ENCODE measurements at places on chromosomes 6 and 20.

- peaks cover 71% of the 10 kb centered on the region for H3K27me3 ChIP-seq
- H3K4me3 ChIP-seq = no peak overlapping the region
- no peaks in the 10 kb centered on the region for H3K36me3 ChIP-seq
- H3K27ac ChIP-seq = no peak overlapping the region
Measured at GRCh38 chr6:169241688-169242350, 11.8 kb downstream of the THBS2 start.

DNA sequence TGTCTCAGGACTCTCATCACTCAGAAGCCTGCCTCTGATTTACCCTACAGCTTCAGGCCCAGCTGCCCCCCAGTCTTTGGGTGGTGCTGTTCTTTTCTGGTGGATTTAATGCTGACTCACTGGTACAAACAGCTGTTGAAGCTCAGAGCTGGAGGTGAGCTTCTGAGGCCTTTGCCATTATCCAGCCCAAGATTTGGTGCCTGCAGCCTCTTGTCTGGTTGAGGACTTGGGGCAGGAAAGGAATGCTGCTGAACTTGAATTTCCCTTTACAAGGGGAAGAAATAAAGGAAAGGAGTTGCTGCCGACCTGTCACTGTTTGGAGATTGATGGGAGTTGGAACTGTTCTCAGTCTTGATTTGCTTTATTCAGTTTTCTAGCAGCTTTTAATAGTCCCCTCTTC, 19.8 kb downstream of the ABCF1 start:
- DNase-seq = peak; percentile 98
- H3K27me3 ChIP-seq = no peaks in the 10 kb centered on the region
- no peak overlapping the region for H3K4me3 ChIP-seq
- peaks cover 40% of the 10 kb centered on the region for H3K36me3 ChIP-seq
- peaks cover 47% of the 10 kb centered on the region for H3K4me1 ChIP-seq

- no peak overlapping the region for H3K27ac ChIP-seq
- no peak overlapping the region for H3K4me3 ChIP-seq
- no peak for DNase-seq
- no peaks in the 10 kb centered on the region for H3K27me3 ChIP-seq
- peaks cover 8% of the 10 kb centered on the region for H3K4me1 ChIP-seq
- H3K36me3 ChIP-seq = peaks cover 65% of the 10 kb centered on the region
Measured at GRCh38 chr20:49653925-49654434, 59.7 kb downstream of the B4GALT5 start.

- peak; percentile 82 for DNase-seq
- H3K4me1 ChIP-seq = peaks cover 18% of the 10 kb centered on the region
- H3K36me3 ChIP-seq = no peaks in the 10 kb centered on the region
- no peaks in the 10 kb centered on the region for H3K27me3 ChIP-seq
- H3K4me3 ChIP-seq = no peak overlapping the region
Measured at GRCh38 chr6:54801669-54802068, 44.9 kb upstream of the FAM83B start.

- no peak overlapping the region for H3K4me3 ChIP-seq
- peaks cover 19% of the 10 kb centered on the region for H3K4me1 ChIP-seq
- peaks cover 20% of the 10 kb centered on the region for H3K36me3 ChIP-seq
- no peak overlapping the region for H3K27ac ChIP-seq
Measured at GRCh38 chr20:63705232-63706026, 2.3 kb downstream of the ARFRP1 start.
